ENCODE measurements at places on chromosomes 12 and 14.

- DNase-seq: no peak
Observed at GRCh38 chr12:74426091-74426490, 111.5 kb upstream of the ATXN7L3B start.

DNA sequence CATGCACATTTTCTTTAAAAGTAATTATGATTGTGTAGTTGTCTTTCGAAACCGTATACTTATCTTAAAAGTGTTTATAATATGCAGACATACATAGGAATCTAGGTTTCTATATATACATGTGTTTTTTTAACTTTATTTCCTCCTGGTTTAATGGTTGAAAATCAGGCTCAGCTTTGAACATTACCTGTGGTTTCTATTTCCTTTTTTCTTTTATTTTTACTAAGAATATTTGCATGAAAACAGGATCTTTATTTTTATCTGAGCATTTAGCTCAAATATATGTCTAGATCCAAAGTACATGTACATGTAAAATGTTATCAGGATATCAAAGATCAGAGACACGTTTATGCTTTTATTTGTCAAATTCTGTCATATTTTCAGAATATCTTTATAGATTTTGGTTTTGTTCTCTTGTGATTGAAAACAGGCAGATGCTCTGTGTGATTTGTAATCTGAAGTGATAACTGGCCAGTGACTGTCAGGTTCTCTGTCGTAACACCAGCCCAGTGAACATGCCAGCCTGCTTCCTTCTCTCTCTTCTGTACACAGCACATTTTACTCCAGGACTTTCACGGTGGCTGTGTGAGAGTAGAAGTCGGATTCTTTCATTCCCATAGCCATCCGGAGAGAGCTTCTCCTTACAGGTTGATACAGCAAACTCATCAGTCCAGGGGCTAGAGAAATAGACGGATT, 13.7 kb downstream of the TCTN1 start:
- no peak for DNase-seq

DNA sequence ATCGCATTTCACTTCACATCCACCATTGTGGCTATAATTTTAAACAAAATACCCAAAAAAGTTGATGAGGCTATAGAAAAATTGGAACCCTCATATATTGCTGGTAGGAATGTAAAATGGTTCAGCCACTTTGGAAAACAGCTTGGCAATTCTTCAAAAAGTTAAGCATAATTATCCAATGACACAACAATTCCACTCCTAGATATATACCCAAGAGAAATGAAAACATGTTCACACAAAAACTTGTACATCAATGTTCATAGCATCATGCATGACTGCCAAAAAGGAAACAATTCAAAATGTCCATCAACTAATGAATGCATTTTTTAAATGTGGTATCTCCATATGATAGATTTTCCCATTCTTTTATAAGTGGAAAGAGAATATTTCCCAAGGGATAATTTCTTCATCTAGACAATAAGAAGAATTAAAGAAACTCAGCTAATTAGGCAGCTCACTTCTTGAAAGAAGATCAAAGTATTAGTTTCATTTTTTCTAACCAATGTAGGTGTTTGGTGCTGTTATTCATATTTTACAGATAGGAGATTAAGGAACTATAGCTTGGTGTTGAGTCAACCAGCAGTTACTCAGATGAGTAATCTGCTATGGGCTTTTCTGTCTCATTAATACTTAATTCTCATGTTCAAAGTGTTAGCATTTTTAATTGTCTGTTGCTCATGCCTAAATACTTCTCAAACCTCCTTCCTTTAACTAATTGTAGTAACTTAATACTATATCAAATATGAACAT, 32.8 kb downstream of the YEATS4 start:
- no peak for DNase-seq

DNA sequence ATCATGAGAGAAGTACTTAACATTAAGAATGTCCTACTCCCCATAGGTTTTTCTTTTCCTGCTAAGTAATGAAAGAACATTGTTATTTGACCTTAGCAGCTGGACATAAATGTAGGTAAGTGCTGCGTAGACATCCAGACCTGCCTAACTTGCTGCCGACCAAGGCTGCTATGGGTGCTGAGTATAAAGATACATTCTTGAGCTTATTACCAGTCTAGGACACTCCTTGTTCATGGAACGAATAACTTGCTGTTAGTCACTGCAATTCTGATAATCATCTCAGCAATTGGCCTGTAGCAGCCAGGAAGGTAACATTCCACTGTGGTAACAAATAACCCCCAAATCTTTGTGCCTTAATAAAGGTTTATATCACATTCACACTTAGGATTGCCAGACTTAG, 478.1 kb downstream of the VRK1 start:
- DNase-seq: no peak

- DNase-seq: no peak
Observed at GRCh38 chr12:3607039-3607720, 116.2 kb downstream of the PRMT8 start.
